ENCODE measurements at places on chromosomes 16 and 17. TPM values are rescaled to one million over a fixed set of nuclear protein-coding genes. Genes with fewer than 3 reads are reported as not detected.

GRCh38 chr16:55264949-55265348 is 59.1 kb upstream of the IRX6 start:
- no peak overlapping the region for H3K4me3 ChIP-seq
- H3K36me3 ChIP-seq = no peaks in the 10 kb centered on the region
- DNase-seq = no peak
- no peak overlapping the region for H3K27ac ChIP-seq
- no peaks in the 10 kb centered on the region for H3K4me1 ChIP-seq

DNA sequence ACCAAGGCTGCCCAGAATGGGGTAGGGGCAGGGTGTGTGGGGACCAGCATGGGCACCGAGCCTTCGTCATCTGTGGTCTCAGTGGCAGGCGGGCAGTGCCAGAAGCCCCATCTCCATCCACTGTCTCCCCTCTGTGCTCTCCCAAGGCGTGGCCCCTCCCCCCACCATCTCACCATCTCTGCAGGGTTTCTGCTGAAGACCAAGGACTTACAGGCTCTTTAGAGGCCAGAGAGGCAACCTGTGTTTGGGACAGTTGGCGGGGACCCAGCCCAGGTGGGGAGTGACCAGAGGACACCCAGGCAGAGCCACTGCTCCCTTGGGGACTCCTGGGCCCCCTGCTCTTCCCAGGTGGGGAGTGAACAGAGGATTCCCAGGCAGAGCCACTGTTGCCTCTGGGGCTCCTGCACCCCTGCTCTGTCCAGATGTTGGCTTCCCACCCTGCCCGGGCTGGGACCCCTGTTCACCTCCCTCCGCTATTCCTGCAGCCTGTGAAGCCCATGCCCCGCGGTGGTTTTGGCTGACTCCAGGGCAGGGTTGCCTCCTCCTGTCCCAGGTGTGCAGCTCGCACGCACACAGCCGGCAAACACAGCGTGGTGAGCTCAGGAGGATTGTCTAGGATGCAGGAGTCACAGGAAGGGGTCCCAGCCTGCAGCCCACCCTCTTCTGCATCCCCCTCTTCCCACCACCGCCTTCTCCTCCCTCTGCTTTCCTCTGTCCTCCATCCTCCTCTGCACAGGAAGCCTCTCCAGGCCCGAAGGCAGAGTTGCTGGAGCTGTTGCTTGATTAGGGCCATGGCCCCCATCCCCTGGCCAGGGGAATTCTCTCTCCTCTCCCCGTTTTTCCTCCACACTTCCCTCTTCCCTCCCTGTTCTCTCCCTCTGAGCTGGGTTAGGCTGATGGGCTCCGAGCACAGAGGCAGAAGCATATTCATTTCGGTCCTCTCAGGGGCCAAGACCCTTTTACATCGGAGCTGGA is 45.0 kb downstream of the SLC7A5 start:
- H3K27me3 ChIP-seq = 0 out of 2 replicates have a peak, but pooled peaks cover 5% of the 10 kb centered on the region
- DNase-seq = no peak
- no peaks in the 10 kb centered on the region for H3K4me1 ChIP-seq
- no peak overlapping the region for H3K27ac ChIP-seq

DNA sequence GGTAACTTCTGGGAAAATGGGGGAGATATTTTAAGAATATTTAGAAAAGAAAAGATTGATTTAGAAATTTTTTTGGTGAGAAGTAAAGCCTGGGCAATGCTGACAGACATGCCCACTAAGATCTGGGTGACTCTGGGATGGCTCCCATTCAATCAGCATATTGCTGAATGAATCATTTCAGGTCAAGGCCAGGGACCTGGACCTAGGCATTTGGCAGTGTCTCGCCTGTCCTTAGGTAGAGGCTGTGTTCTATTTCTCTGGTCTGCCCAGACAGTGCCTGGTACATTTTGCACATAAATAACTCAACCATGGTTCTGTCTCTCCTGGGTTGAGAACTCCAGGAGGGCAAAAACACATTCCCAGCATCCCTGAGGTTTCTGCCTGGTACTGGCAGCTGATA is 39.9 kb downstream of the SMPD3 start:
- H3K4me1 ChIP-seq = peaks cover 20% of the 10 kb centered on the region
- no peaks in the 10 kb centered on the region for H3K27me3 ChIP-seq
- H3K36me3 ChIP-seq = no peaks in the 10 kb centered on the region

DNA sequence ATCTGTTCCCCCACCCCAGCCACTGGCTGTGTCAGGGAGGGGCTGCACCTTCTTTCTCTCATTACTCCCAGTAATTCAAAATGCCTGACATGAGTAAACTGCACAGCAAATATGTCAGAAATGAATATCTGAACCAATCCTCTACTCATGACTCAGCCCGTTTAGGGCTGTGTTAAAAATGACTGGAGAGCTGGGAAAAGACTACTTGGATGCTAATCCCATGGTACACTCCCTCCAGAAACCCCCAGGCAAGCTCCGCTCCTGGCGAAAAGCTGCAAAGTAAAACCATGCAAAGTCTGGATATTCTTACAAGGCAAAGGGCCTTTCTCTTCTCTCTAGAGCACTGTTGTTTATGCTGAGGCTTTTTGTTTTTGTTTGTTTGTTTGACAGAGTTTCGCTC is 448.1 kb upstream of the DYNLRB2 start:
- no peaks in the 10 kb centered on the region for H3K27me3 ChIP-seq
- H3K4me1 ChIP-seq = no peaks in the 10 kb centered on the region
- DNase-seq = peak; percentile 36
- H3K4me3 ChIP-seq = no peak overlapping the region
- no peaks in the 10 kb centered on the region for H3K36me3 ChIP-seq
- no peak overlapping the region for H3K27ac ChIP-seq

GRCh38 chr17:77471984-77472461 is 331.3 kb downstream of the SEC14L1 start:
- DNase-seq = peak; percentile 54
- H3K27ac ChIP-seq = peak overlapping the region; percentile 43
- no peak overlapping the region for H3K4me3 ChIP-seq
- H3K4me1 ChIP-seq = peaks cover 66% of the 10 kb centered on the region

- H3K27ac ChIP-seq = no peak overlapping the region
- no peaks in the 10 kb centered on the region for H3K27me3 ChIP-seq
- peaks cover 32% of the 10 kb centered on the region for H3K4me1 ChIP-seq
- no peaks in the 10 kb centered on the region for H3K36me3 ChIP-seq
- H3K4me3 ChIP-seq = no peak overlapping the region
These were observed 158.4 kb upstream of the IRX3 start for GRCh38 chr16:54444851-54445458.

Gene TVP23A
- not detected for total RNA-seq

Gene KIFC3
- 65.3 TPM for total RNA-seq

Gene CLEC19A
- total RNA-seq = not detected

Gene MARF1
- 12.8 TPM for total RNA-seq

Gene SDR42E2
- not detected for total RNA-seq

Data from GM23248 (cell line).